ENCODE measurements at places on chromosomes 16 and 17.

DNA sequence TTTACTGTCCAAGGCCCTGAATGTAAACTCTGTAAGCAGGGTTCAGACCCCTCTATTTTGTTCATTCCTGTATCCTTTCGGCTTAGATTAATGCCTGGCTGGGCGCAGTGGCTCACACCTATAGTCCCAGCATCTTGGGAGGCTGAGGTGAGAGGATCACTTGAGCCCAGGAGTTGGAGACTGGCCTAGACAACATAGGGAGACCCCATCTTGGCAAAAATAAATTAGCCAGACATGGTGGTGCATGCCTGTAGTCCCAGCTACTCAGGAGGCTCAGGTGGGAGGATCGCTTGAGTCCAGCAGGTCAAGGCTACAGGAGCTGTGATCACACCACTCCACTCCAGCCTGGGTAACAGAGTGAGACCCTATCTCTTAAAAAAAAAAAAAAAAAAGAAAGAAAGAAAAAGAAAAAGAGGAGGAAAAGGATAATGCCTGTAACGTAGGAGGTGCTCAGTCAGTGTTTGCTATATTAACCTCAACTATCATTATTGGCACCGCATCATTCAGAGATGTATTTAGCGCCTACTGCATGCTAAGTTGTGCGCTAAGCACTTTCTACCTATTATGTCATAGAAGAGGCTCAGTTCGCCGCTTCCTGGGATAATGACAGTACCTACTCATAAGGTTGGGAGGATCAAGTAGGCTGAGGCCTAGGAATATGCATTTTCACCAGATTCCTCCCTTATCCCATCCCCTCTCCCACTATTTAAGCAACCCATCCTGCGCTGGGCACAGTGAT, 5.0 kb downstream of the SOCS1 start:
- no peak for DNase-seq

GRCh38 chr17:30263552-30264333, 28.0 kb downstream of the BLMH start:
- DNase-seq, result no peak

- DNase-seq, result no peak
Measured at GRCh38 chr17:75031972-75032719, 14.6 kb downstream of the ATP5PD start.

GRCh38 chr16:49463529-49463928, 89.9 kb downstream of the C16orf78 start:
- no peak for DNase-seq

All from keratinocyte (primary cell).